Heart left ventricle (tissue), 16 donors: ENCODE measurements at places on chromosomes 2 and 18.

- no peak for DNase-seq
Observed at GRCh38 chr18:68282232-68282631, 432.7 kb downstream of the TMX3 start.

GRCh38 chr2:224562831-224563230, 22.3 kb downstream of the CUL3 start:
- no peak for DNase-seq

GRCh38 chr18:36296650-36297416, 680 bp upstream of the FHOD3 start:
- DNase-seq: peak; percentile 69

DNA sequence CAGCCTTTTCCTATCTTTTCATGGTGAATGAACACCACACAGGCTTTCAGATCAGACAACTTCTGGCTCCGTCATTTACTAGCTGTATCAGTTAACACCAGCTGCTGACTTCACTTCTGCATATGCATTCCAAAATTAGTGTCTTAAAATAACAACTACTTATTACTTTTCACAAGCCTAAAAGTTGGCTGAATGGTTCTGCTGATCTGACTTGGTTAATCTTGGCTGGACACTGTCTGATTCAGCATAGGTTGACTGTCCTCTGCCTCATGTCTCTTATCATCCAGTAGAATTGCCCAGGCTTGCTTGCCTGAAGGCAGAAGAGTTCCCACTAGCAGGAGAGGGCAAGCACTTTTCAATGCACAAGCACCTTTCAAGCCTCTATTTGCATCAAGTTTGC, 72.7 kb downstream of the MARCHF4 start:
- DNase-seq: no peak

GRCh38 chr2:217797165-217797564, 205.6 kb downstream of the TNS1 start:
- peak; percentile 54 for DNase-seq

DNA sequence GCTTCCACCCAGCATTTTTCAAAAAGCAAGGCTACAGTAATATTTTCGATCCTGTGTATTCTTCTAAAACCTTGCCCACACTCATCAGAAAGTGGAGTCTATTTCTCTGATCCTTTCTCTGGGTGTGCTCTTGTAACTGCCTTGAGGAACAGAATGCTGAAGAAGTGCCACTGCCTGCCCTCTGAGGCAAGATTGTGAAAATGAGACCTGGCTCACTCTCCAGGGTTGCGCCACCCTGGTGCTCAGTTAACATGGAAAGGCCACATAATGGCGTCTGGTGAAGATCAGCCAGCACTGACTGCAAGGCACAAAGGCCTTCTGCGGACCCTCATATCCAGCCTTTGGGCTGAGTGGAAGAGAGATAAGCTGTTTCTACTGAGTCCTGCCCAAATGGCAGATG, 11.2 kb upstream of the SH3RF3 start:
- no peak for DNase-seq
